Activated CD8-positive, alpha-beta memory T cell treated with anti-CD3 and anti-CD28 coated beads, Interleukin-2, amount 10 ng/mL, durations not matched to agents 7 days and 5 days (primary cell): ENCODE measurements at places on chromosomes 6 and 20. TPM values are rescaled to one million over a fixed set of nuclear protein-coding genes. Genes with fewer than 3 reads are reported as not detected.

DNA sequence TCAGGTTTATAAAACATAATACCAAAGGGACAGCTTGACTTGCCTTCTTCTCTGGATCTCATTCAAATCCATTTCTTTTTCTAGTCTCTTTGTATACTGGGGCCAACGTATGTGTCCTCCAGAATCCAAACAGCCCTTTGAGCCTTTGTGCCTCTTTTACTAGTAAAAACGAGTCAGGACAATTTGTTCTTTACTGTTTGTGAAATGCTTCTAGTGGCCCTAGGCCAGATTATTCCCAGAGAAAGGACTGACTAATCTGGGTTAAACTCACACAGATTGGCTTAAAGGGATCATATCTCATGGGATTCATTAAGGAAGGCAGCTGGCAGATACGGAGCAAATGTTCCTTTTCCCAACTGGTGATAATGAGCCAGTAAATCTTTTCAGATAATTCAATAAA is 32.1 kb upstream of the MANEA start:
- no peak for DNase-seq

- no peak for DNase-seq
Observed at GRCh38 chr6:23851522-23851921, 274.5 kb upstream of the NRSN1 start.

GRCh38 chr6:8947900-8948299 is 512.6 kb upstream of the SLC35B3 start:
- DNase-seq: no peak

- peak; percentile 33 for DNase-seq
Observed at GRCh38 chr6:169141671-169142537, 111.7 kb downstream of the THBS2 start.

DNA sequence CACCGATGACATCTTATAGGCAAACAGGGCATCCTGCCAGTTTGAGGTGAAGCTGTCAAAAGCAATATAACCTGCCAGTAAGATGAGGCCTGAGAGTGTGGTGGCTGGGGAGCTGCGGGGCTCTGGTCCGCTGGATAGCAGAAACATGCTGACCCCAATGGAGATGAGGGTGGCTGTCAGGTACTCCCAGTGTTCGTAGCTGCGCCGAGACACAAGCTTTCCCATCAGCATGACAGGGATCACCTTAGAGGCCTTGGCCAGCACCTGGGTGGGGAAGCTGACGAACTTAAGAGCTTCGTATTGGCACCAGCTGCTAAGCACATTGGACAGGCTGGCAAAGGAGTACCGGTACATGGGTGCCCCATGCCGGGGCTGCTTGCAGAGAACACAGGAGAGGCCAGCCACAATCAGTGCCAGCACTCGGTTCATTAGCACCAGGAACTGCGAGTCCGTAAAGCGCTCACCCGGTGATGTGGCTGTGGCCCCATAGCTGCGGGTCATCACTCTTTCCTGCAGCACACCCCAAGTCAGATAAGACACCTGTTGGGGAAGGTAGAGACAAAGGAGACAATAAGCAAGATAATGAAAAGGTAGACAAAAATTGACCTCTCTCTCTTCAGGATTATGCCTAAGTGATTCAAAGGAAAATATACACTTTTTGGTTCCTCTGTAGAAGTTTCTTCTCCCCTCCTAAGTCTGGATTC is 2.1 kb downstream of the SLC35B2 start:
- no peak for DNase-seq

DNA sequence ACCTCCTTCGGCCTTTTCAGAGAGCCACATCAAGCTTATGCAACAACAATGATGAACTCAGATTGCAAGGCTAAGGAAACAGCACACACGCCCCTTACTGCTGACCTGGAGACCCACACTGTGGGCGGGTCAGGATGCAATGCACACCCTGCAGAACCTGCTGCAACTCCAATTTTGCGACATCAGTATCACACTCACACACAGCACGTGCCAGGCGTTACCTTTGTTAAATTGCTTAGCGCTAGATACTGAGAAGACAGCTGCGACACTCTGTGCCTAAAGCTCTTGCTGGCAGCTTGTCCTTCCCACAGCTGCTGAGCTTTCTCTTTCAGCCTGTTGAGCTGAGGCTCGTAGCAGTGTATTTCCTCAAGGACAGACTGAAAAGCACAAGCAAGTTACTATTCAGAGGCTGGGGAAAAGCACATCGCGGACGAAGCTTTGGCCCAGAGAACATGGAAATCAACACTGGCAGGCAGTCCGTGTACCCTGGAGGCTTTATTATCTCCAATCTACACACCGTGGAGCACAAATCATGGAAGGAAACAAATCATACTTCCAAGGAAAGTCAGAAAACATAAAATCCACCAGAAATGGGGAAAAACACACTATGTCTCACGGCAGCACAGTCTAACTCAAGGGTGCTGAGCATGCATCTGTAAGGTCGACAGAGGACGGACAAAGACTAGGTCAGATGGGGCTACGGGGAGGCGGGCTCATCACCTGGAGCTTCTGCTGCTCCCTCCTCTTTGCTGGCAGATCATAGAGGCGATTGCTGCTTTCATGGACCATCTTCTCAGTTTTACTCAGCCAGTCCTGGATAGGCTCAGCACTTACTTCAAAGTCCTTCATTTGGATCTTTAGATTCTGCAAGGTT is 268.2 kb downstream of the SYNE1 start:
- DNase-seq: no peak

DNA sequence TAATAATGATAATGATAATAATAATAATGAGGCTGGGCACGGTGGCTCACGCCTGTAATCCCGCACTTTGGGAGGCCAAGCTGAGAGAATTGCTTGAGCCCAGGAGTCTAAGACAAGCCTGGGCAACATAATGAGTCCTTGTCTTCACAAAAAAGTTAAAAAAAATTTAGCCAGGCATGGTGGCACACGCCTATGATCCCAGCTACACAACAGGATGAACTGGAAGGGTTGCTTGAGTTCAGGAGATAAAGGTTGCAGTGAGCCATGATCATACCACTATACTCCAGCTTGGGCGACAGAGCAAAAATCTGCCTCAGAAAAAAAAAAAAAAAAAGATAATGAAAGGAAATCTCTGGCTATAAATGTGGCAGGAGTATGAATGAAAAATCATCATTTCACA is 213.4 kb downstream of the HIVEP2 start:
- no peak for DNase-seq

- DNase-seq: no peak
Observed at GRCh38 chr6:155493694-155494143, 38.1 kb upstream of the NOX3 start.

- DNase-seq: no peak
Observed at GRCh38 chr6:2266841-2267240, 21.4 kb upstream of the GMDS start.

DNA sequence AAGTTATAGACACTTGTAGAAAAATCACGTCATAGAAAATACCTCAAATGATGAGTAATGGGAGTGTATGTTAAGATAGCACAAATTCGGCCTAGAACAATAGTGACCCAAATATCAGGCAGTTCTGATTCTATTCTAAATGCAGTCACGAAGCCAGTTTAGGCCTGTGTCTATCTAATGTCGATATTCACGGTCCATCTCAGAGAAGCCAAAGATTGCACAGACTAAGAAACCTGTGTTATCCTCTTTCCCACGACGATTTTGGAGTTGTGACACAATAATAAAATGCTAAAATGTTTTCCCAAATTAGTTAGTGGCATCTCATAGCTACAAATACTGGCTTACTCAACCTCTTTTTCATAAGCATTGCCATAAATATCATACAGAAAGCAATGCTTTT is 4.0 kb downstream of the HIVEP2 start:
- no peak for DNase-seq

- no peak for DNase-seq
Observed at GRCh38 chr6:30042914-30043313, 18.2 kb upstream of the POLR1H start.

DNA sequence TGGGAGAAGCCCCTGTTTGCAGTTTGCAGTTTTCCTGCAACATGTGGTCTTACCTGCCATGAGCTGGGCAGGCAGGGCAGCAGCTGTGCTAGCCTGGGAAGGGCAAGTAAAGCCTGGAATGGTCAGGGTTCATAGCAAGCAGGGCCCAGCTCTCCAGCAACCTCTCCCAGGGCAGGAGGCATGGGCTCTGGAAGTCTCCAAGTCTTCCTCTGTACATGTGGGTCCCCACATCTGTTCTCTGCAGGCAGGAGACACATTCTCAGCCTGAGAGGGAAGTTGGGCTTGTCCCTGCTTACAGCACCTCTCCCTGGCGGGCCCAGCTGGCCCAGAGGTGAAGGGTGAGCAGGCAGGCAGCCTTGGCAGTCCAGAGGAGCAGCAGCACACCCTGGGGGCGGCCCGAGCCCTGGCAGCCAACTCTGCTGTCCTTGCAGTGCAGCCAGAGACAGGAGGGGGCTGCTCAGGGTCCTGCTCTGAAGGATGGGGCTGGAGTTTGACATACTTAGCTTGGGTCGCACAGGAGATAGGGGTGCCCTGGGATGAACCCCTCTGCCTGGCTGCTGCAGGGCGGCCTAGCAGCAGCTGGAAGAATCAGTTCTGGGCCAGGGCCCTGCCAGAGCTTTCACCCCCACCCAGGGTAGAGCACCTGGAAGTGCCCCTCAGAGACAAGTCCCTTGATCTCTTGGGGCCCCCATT is 176.0 kb downstream of the MRPL14 start:
- no peak for DNase-seq

DNAH8 gene
- total RNA-seq: 0.15 TPM

HLA-DRB5 gene
- 2.9 TPM for total RNA-seq
